Ovary (tissue), 10 donors: ENCODE measurements at places on chromosomes 12 and 14.

DNA sequence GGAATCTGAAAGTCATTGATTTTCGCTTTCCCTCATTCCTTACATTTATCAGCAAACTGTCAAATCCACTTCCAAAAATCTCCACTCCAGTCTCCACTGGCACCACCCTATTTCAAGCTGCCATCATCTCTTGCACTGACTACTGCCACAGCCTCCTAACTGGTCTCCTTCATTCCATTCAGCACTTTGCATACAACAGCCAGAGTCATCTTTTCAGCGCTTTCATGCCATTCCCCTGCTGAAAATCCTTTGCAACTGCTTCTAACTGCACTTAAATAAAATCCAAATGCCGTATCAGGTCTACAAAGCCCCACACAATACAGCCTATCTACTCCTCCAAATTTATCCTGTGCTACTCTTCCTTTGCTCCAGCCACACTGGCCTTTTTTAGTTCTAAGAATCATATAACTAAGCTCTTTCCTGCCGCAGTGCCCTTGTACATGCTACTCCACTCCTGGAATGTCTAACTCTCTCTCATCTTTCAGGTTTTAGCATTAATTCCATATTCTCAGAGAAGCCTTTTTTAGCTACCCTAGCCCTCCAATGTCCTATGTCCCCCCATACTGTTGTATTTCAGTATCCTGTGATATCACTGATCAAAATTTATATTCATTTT lies 21.6 kb downstream of the FERMT2 start:
- DNase-seq, result no peak

- DNase-seq, result no peak
Observed at GRCh38 chr12:103455020-103455763, 40.6 kb downstream of the C12orf42 start.

- no peak for DNase-seq
Observed at GRCh38 chr12:91561958-91562325, 379.3 kb upstream of the DCN start.

GRCh38 chr12:42277396-42278127 lies 39.5 kb upstream of the YAF2 start:
- no peak for DNase-seq

DNA sequence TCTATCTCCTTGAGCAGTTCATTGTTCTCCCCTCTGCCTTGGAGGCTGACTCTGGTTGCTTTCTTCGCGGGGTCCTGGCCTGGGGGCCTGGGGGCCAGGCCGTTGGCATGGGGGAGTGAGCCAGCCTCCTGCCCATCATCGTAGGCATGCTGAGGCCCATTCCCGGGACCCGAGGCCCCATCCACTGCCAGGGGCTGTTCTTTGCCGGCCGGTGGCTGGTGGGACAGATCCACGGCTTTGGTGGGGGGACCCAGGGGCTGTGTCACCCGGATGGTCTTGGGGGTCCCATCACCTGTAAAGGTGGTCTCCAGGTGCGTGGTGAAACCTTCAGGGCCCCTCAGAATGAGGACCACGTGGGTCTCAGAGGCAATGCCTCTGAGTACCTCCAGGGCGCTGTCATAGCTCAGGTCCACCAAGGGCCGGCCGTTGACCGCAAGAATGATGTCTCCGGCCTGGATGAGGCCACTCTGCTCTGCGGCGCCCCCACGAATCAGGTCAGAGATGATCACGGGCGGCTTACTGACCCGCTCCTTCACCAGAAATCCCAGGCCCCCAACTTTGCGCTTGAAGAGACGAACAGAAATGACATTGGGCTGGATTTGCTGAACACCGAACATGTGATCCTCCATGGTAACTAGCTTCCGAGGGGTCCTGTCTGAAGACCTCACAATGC lies 30.8 kb downstream of the NOS1 start:
- no peak for DNase-seq

- no peak for DNase-seq
Observed at GRCh38 chr12:88388566-88389540, 191.4 kb downstream of the KITLG start.
